ENCODE measurements at places on chromosomes 6 and 20. TPM values are rescaled to one million over a fixed set of nuclear protein-coding genes. Genes with fewer than 3 reads are reported as not detected.

The BANF2 gene
- polyA plus RNA-seq = not detected

The TCF21 gene
- polyA plus RNA-seq = 0.63 TPM

The PSORS1C2 gene
- not detected for polyA plus RNA-seq

The BTNL2 gene
- polyA plus RNA-seq = 2.3 TPM

The CTAGE9 gene
- polyA plus RNA-seq = not detected

The MAS1 gene
- polyA plus RNA-seq = 0.03 TPM

The ADGRF1 gene
- polyA plus RNA-seq = 0.35 TPM

The SEL1L2 gene
- polyA plus RNA-seq = 0.22 TPM

The COL19A1 gene
- polyA plus RNA-seq = 1.8 TPM

The TGM2 gene
- 12.9 TPM for polyA plus RNA-seq

The MUCL3 gene
- 0.06 TPM for polyA plus RNA-seq

The DEFB119 gene
- polyA plus RNA-seq = not detected

The NFKBIE gene
- 15.8 TPM for polyA plus RNA-seq

The HEY2 gene
- polyA plus RNA-seq = 28.3 TPM

The RAET1G gene
- 0.70 TPM for polyA plus RNA-seq

The TXLNB gene
- 2.0 TPM for polyA plus RNA-seq

The FAXC gene
- 51.9 TPM for polyA plus RNA-seq

The LY6G6D gene
- 0.51 TPM for polyA plus RNA-seq

The SAMD3 gene
- 3.9 TPM for polyA plus RNA-seq

The VSX1 gene
- polyA plus RNA-seq = 1.1 TPM

The WFDC6 gene
- polyA plus RNA-seq = not detected

The NUS1 gene
- polyA plus RNA-seq = 43.8 TPM

The RIMS1 gene
- 30.1 TPM for polyA plus RNA-seq

The METTL24 gene
- 2.8 TPM for polyA plus RNA-seq

The SLC52A3 gene
- polyA plus RNA-seq = 1.1 TPM

The ECT2L gene
- 0.54 TPM for polyA plus RNA-seq

The MMUT gene
- polyA plus RNA-seq = 40.4 TPM

The IMPG1 gene
- polyA plus RNA-seq = 0.73 TPM

The LGSN gene
- polyA plus RNA-seq = 0.06 TPM

The SOBP gene
- polyA plus RNA-seq = 44.6 TPM

The PDYN gene
- polyA plus RNA-seq = 6.7 TPM

The AHI1 gene
- 71.4 TPM for polyA plus RNA-seq

The NTSR1 gene
- polyA plus RNA-seq = 6.1 TPM

The DNPH1 gene
- polyA plus RNA-seq = 63.9 TPM

The HLA-E gene
- 78.9 TPM for polyA plus RNA-seq

The TNXB gene
- 26.1 TPM for polyA plus RNA-seq

The ZSCAN9 gene
- polyA plus RNA-seq = 28.7 TPM

The PI16 gene
- 28.4 TPM for polyA plus RNA-seq

The CFAP206 gene
- 6.9 TPM for polyA plus RNA-seq

The NRSN1 gene
- polyA plus RNA-seq = 24.2 TPM

The MICA gene
- 4.2 TPM for polyA plus RNA-seq

The PNPLA1 gene
- 0.27 TPM for polyA plus RNA-seq

The TUBB2B gene
- polyA plus RNA-seq = 1,720 TPM

The PLG gene
- polyA plus RNA-seq = 7.7 TPM

The TNFRSF21 gene
- 126 TPM for polyA plus RNA-seq

The JPH2 gene
- polyA plus RNA-seq = 1.4 TPM

The COL12A1 gene
- 28.8 TPM for polyA plus RNA-seq

The MAPK13 gene
- polyA plus RNA-seq = 9.8 TPM

The SRSF12 gene
- polyA plus RNA-seq = 26.7 TPM

The OVOL2 gene
- polyA plus RNA-seq = 0.38 TPM

The MUC21 gene
- not detected for polyA plus RNA-seq

The FGD2 gene
- 9.6 TPM for polyA plus RNA-seq

The HRH3 gene
- 10.6 TPM for polyA plus RNA-seq

Data from spinal cord (tissue), 10 donors.